ENCODE measurements at places on chromosomes 5 and 9.

- DNase-seq, result no peak
Observed at GRCh38 chr5:165055476-165055875, 1550.1 kb downstream of the MAT2B start.

DNA sequence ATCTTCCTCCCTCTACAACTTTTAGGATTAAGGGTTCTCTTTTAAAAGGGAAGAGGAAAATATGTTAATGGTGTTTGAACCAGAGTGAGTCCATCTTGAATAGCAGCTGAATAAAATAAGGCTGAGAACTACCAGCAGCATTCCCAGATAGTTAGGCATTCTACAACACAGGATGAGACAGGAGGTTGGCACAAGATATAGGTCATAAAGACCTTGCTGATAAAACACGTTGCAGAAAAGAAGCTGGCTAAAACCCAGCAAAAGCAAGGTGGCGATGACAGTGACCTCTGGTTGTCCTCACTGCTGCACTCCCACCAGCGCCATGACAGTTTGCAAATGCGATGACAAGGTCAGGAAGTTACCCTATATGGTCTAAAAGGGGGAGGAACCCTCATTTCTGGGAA, 77.8 kb downstream of the PLK2 start:
- DNase-seq, result no peak

DNA sequence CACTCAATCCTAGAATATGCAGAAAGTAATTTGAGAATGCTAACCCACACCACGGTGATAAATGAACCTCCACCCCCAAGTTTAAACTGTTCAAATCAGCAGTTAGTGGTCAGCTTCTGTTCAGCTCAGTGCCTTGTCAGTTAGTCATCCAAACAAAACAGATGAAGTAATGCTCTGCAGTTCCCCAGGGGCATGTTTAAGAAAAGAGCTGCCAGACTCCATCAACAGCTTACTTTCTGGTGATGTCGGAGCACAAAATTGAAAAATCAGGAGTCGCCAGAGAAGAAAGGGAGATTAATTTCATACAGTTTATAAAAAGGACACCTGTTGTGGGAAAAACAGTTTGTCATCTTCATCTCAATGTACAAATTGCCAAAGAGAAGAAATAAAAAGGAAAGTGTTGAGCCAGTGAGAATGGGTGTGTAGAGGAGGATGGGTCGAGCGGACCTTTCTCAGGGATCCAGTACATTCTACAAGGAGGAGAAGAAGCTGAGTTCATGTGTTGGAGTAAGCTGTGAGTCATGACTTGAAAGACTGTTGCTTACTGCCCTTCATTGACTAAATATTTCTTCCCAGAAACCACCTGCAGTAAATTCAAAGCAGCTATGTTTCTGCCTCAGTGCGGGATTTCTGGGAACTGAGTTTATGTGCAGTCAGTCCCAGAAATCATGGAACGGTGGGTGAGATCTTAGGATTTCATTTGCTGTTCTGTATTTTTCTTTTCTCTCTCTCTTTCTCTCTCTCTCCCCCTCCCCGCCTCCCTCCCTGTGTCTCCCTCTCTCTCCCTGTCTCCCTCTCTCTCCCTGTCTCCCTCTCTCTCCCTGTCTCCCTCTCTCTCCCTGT, 13.7 kb downstream of the TRIO start:
- no peak for DNase-seq

- DNase-seq, result peak; percentile 86
Observed at GRCh38 chr5:172110921-172111851, 76.8 kb downstream of the STK10 start.

DNA sequence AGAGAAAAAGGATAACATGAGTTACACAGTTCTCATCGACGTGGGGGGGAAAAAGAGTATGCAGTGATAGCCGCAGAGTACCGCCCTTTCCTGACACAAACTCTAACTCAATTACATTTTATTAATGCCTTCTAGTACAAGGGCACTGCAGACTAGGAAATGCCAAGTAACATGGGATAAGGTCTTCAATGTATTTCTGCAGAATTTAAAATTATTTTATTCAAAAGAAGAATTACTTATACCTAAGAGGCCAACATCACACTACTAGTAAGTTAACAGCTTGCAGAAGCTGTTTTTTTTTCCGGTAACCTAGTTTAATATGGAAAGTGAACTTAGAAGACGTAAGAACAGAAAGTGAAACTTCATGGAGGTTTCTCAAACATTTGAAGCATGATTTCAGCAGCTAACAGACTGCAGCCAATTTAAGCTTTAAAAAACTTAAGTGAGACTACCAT, 3.9 kb downstream of the SETX start:
- no peak for DNase-seq

GRCh38 chr5:138829341-138829740, 45.8 kb downstream of the LRRTM2 start:
- no peak for DNase-seq

GRCh38 chr5:56145106-56145505, 88.0 kb downstream of the ANKRD55 start:
- DNase-seq, result no peak

GRCh38 chr5:98330871-98331270, 442.6 kb upstream of the RGMB start:
- no peak for DNase-seq

DNA sequence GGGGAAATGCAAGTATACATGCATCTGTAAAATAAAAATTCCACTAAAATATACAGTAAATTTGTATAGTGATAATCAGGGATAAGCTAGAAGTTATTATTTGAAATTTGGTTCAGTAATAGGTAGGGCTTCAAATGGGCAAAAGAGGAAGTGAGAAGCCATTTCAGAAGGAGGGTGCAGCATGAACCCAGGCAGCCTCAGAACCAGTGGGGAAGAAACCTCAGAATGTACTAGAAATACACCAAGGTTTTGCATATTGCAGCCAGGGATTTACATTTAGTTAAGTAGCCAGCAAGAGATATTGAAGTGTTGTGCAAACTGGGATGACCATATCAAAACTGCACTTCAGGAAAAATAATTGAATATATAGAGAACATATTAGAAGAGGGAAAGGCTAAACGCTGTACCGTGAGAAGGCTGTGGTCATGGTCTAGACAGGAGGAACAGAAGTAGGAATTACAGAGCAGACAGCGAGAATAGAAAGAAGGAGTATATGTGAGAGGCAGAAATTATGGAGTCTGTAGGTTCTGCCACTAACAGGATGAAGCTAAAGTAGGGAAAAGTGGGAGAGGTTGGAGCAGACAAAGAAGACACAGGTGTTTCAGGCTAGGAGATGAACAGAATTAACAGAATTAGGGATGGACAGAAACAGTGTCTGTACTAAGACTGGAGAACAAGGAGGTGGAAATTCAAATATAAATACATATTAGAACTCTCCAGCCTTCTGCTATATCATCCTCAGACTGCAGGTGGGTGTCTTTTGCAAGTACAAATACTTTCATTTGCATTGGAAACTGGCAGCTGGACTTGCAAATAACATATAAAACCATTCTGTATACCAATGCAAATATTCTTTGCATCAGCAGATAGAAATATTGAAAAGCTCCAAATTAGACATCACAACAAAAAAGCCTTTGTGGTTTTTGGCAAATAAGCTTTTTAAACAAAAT, 335.6 kb downstream of the ZNF608 start:
- no peak for DNase-seq

- DNase-seq, result no peak
Observed at GRCh38 chr9:125180876-125181275, 8.7 kb downstream of the PPP6C start.

DNA sequence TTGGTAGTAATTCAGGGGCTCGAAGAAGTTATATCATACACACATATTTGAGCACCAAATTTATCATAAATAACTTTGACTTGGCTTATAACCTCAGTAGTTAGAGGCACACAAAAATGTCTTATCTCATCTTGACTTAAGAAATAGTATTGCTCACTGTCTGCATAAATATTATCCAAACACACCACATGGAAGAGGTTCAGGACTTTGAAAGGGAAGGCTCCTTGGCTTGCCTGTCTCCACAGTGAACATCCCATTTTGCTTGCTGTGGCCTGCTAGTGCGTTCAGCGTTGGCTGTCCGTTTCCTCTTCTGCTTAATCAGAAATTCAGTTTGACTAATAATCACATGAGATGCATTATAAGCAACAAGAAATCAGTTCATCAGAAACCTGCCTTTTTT, 13.9 kb downstream of the GRXCR2 start:
- no peak for DNase-seq

DNA sequence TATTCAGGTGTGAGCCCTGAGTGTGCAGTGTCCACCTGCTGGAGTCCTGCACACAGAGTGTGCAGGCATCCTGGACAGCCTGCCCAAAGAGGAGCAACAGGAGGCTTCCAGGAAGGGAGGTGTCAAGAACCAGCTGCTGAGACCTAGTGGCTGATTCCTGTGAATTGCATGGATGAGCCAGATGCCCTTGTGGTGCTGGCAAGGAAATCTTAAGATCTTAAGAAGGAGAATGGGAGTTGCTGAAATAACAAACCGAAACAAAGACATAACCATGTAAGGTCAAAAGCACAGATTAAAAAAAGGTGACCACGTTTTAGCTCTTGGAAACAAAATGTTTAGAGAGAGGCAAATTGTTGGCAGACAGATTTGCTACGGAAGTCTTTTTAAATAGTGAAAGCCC, 29.3 kb upstream of the RPS23 start:
- DNase-seq, result no peak

GRCh38 chr5:149242339-149242738, 29.3 kb upstream of the AFAP1L1 start:
- no peak for DNase-seq

DNA sequence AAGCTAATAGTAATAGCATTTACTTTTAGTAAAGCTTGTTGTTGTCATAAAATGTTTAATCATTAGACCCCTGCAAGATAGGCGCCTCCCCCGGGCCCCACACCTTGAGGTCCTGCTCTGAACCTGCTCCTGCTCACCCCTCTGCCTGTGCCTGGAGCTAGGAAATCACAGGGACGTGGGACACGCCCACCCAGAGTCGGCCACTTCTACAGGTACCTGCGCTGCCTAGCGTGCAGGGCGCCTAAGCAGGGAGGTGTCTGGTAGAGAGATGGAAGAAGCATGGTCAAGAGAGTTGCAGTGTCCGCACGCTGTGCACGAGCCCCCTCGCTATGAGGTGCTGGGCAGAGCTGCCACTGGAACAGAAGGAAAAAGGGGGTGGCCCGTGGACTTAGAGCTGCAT, 52.6 kb downstream of the HINT1 start:
- no peak for DNase-seq

DNA sequence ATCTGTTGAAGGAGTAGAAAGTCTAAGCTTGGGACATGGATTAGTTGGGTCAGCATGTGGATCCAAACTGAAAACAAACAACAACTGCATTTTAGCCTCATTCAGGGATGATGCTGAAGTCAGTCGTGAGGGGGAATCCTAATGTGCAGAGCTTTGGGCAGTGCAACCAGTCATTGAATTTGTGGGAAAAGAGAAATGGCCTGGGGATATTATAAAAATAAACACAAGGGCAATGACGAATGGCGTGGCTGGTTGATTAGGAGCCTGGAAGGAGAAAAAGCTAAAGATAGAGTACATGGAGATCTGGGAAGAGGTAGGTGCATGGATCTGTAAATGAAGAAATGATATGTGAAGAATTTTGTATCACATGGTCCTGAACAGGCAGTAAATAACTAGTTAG, 477.6 kb downstream of the TLE1 start:
- DNase-seq, result no peak

GRCh38 chr9:93108291-93109041, 12.4 kb downstream of the CARD19 start:
- peak; percentile 76 for DNase-seq

GRCh38 chr5:142737179-142737578, 33.0 kb upstream of the ARHGAP26 start:
- DNase-seq, result no peak

- no peak for DNase-seq
Observed at GRCh38 chr5:73136055-73136562, 15.7 kb downstream of the TMEM171 start.

DNA sequence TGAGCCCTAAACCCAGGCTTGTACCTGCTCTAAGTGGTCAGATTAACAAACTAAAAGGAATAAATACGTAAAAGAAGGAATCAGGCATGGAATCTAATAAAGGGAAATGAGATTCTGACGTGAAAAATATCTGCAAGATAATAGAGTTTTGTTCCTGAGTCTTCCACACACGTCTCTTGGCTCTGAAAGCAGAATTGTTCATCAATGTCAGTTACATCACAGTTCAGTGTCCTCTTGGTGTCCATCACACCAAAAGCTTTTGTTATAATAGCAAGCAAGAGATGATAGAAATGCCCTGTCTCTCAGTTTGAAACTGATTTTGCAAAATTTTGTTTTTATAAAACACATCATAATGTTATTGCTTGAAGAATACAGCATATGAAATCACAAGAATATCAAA, 34.7 kb upstream of the NMUR2 start:
- DNase-seq, result no peak

- no peak for DNase-seq
Observed at GRCh38 chr5:114010362-114010761, 351.5 kb upstream of the KCNN2 start.

DNA sequence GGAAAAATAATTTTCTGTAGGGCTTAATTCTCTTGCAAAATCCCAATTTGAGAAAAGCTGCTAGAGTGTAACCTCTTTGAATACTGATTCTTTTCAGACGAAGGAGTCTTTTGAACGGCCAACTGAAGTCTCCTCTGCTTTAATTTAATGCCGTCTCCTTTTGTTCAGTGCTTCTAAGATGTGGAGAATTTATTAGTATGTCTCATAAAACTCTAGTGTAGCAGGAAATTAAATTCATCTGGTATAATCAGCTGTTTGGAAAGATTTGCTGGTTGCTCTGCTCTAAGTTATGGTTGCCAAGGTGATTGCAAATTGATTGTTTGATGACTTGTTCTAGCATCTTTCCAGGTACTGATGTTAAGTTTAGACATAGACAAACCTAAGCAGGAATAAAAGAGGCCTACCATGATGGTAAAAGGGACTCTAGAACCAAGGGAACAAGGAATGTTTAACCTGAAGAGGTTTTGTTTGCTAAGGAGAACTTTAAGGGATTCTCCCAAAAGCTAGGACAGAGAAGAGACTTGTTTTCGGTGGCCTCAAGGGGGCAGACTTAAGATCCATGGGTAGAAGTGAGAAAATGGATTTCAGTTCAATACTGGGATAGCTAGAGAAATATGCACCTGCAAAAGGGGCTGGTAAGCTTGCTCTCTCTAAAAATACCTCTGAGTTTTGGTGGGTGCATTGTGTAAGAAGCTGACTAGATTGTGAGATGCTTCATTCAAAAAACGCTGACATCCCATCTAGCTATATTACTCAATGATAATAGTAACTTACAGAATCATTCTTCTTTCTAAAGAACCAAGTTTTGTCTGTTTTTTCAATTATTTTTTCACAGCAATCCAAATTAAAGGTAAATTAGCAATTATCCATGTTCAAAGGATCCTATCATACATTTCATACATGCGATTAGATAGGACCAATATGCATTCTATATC, 5.7 kb upstream of the ADRB2 start:
- no peak for DNase-seq

DNA sequence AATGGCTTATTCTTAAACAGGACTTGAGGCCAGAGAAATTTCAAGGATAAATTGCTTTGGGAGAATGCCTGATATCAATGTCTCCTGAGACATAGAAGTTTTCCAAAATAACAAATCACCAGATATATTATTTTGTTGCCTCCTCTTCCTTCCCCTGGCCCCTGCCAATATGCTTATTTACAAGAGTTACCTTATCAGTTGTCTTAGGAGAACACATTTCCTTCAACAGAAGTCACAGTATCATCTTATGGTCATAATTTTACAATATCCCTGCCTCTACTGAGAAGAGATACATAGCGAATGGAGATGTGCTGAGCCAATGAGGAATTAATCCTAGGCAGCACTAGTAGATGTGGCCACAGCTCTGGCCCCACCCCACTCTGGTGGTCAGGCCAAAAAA, 43.1 kb downstream of the TMEM252 start:
- no peak for DNase-seq

- peak; percentile 90 for DNase-seq
Observed at GRCh38 chr5:140345919-140346347, 470 bp downstream of the HBEGF start.

All from posterior vena cava (tissue), 2 donors.